ENCODE measurements at places on chromosomes 2 and 18.
A peak's percentile ranks its signal among the peaks of the same experiment; 100 is the strongest.

GRCh38 chr2:111678651-111679050 is 205.3 kb downstream of the ANAPC1 start:
- DNase-seq, result peak; percentile 57

GRCh38 chr18:30454920-30455319 is 587.6 kb downstream of the DSC3 start:
- DNase-seq, result peak; percentile 3

- no peak for DNase-seq
Measured at GRCh38 chr18:70085641-70086040, 119.8 kb downstream of the RTTN start.

DNA sequence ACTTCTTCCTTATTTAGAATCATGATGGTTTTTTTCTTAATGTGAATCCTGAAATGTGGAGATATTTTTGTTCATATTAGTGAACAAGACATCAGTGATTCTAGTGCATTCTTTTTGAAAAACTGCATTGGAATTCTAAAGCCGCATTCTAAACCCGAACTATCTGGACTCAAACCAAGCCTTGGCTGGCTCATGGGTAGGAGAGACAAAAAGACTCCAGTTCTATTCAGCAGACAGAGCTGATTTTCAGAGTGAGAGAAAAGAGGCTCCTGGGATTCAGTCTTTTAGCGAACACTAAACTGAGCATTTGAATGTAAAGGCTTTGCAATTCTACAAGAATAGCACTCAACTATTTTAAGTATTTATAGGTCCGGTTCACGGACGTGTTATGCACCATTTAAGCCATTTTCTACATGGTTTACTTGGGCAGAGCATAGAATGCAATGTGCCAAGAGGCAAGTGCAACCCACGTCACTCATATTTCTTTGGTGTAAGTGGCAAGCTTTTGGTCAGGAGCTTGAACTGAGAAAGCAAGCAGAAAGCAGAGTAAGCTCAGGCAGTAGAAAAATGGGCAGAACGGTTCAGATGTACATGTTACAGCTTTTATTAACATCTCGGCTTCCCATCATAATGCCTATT is 227.3 kb upstream of the RAB12 start:
- DNase-seq, result no peak

GRCh38 chr2:172865422-172865821 is 129.8 kb downstream of the RAPGEF4 start:
- peak; percentile 29 for DNase-seq

- no peak for DNase-seq
Measured at GRCh38 chr18:47883771-47884413, 46.6 kb downstream of the SMAD2 start.

- no peak for DNase-seq
Measured at GRCh38 chr2:112185131-112185530, 46.9 kb downstream of the FBLN7 start.

GRCh38 chr18:35118641-35119040 is 77.4 kb downstream of the MAPRE2 start:
- DNase-seq, result peak; percentile 23

DNA sequence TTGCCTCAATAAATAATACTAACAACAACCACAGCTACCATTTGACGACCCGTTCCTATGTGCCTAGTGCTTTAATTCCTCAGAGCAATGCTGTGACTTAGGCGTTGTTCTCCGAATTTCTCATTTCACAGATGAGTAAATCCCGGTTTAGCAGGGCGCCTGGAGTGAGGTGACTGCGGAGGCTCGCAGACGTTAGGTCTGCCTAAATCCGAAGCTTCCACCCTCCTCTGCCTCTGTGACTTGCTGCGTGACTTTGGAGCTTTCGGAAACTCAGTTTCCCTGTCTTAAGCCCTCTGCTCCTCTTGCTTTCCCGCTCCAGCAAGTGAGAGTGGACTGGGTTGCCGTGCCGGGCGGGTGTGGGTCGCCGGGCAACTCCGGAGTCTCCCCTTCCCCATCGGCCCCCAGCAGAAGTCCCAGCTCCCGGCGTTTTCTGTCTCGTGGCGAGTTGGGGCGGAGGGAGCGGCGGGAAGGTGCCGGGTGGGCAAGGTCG is 711 bp upstream of the ATOH8 start:
- DNase-seq, result no peak

GRCh38 chr2:239676716-239677452 is 276.1 kb upstream of the HDAC4 start:
- no peak for DNase-seq

GRCh38 chr18:74244554-74244953 is 47.2 kb downstream of the CYB5A start:
- no peak for DNase-seq

GRCh38 chr2:45074713-45075112 is 65.5 kb upstream of the SIX2 start:
- no peak for DNase-seq

- no peak for DNase-seq
Measured at GRCh38 chr2:17804358-17804757, 11.9 kb upstream of the MSGN1 start.

- no peak for DNase-seq
Measured at GRCh38 chr2:35298493-35298892, 1057.1 kb upstream of the CRIM1 start.

DNA sequence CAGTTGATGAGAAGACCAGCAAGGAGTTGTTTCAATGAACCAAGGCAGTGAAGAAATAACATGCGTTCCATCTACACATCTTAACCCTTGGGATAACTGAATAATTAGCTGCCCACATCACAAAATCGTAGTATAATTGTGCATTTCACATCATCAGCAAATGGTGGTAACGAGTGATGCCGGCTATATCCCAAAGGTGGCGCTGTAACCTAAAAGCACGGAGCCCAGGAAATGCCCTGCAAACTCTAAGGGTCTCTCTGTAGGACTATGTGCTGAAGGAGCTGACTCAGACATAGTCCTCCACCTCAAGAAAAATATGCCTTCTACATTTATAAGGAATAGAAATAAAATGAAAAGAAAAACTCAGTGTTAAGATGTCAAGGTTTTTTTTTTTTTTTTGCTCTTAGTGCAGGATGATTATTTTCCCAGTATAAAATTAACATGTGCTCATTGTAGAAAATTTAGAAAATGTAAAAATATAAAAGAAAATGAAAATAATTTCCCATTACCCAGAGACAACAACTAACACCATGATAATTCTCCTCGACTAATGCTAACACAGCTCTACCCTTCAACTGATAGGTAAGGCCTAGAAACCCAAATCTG is 23.1 kb upstream of the DSG3 start:
- DNase-seq, result peak; percentile 77

DNA sequence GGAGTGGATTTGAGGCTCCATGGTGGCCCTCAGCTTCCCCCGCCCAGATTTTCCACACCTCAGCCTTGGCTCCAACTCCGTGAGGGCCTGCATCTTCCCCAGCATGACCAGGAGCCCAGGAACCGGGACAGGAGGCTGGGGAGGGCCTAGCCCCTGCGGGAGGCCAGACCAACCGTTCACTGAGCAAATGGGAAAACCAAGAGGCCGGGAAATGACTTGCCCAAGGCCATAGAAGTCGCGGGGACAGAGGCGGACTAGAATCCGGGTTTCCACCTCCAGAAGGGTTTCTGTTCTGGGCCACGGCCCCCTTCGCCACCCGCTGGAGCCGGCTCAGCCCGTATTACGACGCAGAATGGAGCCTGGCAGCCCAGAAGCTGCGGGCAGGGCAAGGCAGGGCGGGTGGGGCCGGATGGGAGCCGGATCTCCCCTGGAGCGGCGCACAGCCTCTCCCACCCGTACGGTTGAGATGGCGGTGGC is 7.9 kb upstream of the CRYBA2 start:
- peak; percentile 32 for DNase-seq

- DNase-seq, result no peak
Measured at GRCh38 chr2:159775021-159775420, 23.0 kb downstream of the CD302 start.

- DNase-seq, result no peak
Measured at GRCh38 chr18:53281406-53281805, 941.4 kb downstream of the DCC start.

DNA sequence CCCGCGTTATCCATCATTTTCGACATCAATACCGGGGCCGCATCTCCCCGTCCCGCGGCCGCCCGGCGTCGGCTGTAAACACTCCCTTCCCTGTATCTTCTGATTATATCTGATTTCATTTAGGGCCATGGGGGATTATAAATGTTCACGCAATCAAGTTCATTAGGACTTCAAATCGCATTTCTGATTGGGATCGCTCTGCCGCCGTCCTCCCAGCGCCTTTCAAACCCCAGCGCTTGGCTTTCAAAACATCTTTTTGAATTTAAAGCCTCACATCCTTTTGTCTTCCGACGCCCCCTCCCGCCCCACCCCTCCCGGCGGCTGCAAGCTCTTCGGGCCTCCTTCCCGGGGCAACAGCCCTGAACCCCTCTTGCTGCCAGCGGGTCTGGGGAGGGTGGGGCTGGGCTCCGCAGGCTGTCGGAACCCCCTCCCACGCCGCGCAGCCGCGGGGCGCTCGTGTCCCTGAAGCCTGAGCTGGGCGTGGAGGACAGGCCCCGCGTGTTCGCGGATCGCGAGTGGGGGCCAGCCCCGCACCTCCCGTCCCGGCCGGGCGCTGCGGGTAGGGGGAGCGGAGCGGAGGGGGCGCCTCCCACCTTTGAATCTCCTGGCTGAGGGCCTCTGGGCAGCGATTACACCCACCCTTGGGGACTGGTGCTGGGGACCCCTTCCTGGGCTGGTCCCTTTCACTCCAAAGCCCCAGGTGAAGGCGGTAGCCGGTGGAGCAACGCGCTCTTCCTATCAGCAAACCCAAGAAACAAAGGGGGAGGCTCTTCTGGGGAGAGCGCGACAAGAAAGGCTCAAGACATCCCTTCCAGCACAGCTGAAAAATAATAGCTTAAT is 11.3 kb upstream of the GBX2 start:
- DNase-seq, result peak; percentile 64

DNA sequence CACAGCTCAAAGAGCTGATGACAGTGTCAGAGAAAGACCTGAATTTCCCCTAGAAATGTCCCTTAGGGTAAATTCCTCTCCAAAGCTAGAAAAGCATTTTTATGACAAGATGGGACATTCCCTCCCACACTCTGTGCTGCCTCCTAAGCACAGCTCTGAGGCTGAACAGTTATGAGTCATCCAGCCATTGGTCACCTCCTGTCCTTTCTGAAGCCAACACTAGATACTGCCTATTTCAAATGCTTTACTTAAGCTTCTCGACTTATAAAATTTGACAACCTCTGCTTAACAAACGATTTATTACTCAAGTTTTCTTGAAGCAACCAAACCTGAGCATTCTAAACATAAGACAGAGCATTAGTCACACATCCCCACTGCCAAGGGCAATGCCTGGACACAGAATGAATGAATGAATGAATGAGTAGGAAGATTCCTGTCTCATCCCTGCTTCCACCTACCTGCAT is 35.4 kb downstream of the B4GALT6 start:
- peak; percentile 82 for DNase-seq

DNA sequence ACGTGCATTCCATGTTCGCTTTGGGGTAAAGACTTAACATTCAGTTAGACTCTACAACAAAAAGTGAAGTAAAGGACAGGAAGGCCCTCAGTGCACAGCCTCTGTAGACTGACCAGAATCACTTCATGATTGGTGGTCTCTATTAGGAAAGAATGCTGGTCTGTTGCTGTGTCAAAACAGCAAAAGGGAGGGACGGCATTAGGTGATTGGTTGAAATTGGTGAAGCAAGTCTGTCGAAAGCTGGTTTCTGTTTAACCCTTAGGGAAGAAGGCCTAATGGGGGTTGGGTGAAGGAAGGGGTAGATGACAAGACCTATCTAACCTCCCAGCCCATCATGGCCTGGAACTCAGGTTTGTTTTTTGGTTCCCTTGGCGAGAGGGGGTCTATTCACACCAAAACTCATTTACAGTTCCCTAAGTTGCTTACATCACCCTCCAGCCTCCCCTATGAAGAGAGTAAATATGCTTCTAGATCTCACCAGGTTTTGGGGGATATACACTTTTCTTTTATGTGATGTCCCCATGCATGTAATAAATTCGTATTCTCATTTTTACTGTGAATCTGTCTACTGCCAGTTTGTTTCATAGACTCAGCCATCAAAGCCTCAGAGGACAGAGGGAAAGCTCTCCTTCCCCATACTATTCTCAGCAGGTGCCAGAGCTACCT is 65.6 kb downstream of the TMEM17 start:
- DNase-seq, result no peak

GRCh38 chr2:146366276-146366675 is 1478.6 kb upstream of the ACVR2A start:
- no peak for DNase-seq

GRCh38 chr2:30191819-30192271 is 39.5 kb upstream of the LBH start:
- peak; percentile 91 for DNase-seq

DNA sequence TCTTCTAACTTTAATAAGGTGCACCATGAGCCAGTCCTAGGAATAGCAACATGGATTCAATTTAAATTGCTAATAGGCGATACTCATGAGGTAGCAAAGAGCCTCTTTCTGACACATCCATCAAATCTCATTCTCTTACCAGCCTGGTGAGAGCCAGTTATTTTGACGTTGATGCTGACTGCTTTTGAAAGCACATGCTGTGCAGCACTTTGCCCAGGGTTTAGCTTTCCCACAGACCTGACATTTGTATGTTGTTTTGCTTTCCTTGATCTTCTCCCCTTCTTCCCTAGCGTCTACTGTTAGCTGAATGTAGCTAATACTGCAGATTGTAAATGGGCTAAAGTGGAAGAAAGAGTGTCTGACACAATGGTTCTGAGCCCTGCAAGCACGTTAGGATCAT is 101.1 kb upstream of the CCDC85A start:
- DNase-seq, result no peak

GRCh38 chr2:237490009-237490711 is 3.1 kb downstream of the MLPH start:
- peak; percentile 94 for DNase-seq

DNA sequence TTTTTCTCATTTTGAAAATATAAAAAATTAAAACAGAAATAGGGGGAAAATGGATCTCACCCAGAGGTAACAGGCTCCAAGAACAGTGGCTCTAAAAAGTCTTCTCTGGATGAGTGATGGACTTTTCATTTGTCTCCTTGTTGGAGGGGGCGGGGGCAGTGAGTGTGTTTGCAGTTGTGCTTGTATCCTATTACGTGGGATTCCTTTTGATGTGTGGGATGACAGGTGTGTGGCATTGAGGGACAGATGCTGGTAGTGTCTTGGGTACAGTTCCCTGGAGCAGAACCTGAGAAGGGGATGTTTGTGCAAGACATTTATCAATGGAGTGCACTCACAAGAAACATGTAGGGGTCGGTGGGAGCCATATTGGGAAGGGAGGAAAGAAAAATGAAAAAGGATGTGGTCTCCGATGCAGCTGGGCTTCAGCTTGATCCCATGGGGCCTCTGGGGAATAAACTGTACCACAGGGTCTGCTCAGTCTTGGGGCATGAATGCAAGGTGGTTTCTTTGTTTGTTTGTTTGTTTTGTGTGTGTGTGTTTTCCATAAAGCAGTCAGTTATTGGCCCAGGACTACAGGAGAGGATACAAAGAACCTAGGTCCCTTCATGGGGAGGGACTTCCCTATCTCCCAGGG is 120.0 kb upstream of the SLC35G4 start:
- no peak for DNase-seq

Measured in mesendoderm (in vitro differentiated cells).